ENCODE measurements at places on chromosomes 16 and 17.

- no peak for DNase-seq
These were observed 601 bp upstream of the RFWD3 start for GRCh38 chr16:74667255-74667700.

DNA sequence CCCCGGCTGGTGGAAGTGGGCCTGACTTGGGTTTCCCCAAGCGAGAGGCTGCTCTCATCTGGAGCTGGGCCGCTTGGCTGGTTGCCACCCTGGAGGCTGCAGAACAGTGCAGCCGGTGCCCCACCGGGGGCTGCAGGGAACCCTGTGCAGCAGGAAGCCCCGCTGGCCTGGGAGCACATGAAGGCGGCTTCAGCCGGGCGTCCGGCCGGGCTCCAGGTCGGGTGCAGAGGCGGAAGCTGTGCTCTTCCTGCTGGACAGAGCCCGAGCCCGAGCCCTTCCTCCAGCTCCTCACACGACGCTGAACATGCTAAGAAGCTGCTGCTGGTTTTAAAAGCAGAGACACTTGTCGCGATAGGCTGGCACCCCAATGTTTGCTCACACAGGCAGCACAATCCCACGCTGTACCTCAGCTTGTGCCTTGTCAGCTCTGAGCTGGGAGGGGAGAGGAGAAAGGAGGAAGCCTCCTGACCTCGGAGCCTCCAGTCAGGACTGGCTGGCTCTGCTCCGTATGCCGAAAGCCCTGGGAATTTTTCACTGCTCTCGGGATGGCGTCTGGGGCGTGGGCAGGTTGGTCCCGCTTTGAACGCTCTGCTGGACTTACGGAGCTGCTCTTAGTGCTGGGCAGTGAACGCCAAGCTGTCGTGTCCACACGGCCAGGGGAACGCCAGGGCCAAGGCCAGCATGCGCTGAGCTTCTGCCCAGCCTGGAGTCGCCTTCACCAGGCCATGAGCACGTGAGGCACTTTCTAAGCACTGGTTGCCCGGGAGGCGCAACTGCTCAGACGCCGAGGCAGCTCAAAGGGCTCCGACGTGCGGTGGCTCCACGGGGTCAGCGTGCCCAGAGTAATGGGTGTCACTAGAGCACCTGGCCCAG lies 8.8 kb downstream of the CDK5R1 start:
- DNase-seq: no peak

DNA sequence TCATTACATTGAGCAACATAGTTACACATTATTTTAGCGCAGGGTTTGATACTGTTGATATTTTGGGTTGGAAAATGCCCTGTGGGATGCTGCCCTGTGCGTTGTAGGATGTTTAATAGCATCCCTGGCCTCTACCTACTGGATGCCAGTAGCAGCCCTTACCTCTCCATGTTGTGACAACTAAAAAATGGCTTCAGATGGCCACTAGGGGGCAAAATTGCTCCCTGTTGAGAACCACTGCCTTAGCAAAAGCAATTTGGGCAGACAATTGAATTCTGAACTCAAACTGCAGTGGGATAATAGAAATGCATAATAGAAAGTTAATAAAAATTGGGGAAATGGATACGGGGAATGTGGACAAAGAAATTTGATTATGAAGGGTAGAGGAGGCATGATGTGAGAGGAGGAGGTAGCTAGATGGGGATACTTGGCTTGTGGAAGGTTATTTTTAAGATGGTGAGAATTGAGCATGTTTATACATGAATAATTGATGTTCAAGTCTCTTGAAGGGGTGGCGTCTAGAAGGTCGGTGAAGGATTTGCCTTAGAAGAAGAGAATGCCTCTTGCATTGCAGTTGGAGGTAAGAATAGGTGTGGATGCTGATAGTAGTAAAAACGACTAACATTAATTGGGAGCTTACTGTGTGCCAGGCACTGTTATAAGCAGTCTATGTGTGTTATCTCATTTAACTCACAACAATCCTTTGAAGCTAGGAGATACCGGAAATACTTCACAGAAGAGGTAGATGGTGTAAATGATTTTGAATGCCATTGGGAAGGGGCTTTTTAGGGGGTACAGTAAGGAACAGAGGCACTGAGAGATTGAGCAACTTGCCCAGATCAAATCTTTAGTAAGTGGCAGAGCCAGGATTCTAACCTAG lies 19.0 kb downstream of the HEATR9 start:
- peak; percentile 9 for DNase-seq

- no peak for DNase-seq
These were observed 9.5 kb downstream of the TBX21 start for GRCh38 chr17:47742319-47743181.

DNA sequence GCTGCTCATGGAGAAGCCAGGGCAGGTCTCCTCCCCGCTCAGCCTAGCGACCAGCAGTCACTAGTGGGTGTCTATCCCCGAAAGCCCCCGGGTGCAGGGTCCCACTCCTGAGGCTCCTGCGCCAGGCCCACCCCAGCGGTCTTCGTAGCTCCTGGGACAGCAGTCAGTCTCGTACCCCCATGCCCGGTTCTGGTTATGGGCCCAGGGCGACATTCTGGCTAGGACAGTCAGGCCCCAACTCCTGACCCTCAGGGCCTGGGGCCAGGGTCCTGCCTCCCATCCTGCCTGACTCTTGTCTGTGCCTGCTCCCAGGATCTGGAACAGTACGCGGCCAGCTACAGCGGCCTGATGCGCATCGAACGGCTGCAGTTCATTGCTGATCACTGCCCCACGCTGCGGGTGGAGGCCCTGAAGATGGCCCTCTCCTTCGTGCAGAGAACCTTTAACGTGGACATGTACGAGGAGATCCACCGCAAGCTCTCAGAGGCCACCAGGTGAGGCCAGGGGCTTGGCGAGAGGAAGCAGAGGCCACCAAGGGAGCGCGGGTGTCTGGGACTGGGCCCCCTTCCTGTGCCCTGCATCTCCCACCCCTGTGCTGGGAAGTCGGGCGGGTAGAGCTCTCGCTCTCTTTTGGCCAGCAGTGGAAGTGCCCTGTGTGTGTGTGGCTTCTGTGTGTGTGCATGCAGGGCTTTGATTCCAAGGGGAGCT lies 2.0 kb downstream of the GPS1 start:
- no peak for DNase-seq

DNA sequence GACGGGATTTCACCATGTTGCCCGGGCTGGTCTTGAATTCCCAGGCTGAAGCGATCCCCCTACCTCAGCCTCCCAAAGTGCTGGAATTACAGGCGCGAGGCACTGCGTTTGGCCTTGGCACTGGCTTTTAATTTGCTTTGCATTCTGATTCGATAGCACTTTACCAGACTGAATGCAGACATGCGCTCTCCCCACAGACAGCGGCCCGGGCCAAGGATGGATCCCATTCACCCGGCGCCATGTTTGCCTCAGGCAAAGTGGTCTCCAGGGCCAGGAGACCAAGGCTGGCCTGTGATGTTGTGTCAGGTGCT lies 41.7 kb downstream of the DHRS7B start:
- DNase-seq: no peak

DNA sequence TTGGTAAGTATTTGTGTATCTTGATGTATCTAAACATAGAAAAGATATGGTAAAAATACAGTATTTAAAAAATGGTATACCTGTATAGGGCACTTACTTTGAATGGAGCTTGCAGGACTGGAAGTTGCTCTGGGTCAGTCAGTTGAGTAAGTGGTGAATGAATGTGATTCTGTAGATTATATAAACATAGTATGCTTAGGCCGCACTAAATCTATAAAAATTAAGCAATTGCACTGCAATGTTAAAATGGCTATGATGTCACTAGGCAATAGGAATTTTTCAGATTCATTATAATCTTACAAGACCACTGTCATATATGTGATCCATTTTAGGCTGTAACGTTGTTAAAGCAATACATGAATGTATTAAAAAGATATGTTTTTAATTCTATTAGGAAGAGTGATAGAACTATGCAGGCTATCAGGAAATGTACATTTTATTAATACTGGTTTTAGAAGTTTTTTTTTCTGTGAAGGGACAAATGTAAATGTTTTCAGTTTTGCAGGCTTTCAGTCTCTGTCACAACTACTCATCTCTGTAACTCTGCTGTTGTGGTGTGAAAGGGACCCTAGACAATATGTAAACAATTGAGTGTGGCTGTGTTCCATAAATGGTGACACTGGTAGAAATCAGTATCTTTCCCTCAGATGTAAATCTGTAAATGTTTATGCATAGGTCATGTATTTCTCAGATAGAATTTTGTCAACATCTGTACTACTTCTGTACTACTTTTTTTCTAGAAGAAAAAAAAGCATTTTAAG lies 10.5 kb downstream of the CBFB start:
- DNase-seq: no peak

DNA sequence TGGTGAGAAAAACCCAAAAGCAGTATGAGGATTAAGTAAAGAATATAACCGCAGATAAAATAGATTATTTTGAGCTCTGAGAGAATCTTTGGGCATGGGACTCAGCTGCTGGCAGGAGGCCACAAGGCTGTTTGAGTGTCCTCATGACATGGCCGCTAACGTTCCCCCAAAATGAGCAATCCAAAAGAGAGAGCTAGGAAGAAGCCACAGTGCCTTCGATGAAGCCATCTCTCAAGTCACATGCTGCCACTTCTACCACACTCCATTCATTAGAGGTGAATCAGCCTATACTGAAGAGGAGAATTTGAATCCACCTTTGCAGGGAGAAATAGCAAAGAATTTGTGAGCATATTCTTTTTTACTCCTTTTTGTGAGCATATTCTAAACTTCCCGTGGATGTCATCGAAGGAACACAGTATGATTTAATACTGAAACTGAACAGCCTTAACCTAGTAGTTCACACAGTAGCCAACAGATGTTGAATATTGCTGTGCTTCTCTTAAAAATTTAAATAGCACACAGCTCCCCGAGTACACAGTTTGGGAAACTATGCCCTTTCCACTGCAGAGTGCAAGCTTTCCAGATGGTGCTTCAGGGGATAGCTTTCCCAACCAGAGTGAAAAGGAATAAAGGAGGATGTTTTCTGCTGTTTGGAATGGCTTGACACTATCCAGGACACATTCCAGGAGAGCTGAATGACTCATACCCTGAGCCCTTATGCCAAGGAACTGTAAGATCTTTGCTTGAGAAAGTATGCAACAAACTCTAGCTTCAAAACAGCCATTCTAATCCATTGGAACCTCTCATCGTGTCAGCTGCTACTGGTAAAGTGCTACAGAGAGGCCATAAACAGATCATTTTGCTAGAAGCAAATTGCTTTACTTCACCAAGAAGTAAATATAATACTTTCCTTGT lies 33.9 kb downstream of the ANKFY1 start:
- DNase-seq: no peak

- no peak for DNase-seq
These were observed 174.4 kb upstream of the HS3ST3A1 start for GRCh38 chr17:13776027-13776551.

GRCh38 chr17:5773816-5774360 lies 189.6 kb upstream of the NLRP1 start:
- no peak for DNase-seq

- DNase-seq: no peak
These were observed 3.7 kb downstream of the ARHGAP27 start for GRCh38 chr17:45428931-45429338.

DNA sequence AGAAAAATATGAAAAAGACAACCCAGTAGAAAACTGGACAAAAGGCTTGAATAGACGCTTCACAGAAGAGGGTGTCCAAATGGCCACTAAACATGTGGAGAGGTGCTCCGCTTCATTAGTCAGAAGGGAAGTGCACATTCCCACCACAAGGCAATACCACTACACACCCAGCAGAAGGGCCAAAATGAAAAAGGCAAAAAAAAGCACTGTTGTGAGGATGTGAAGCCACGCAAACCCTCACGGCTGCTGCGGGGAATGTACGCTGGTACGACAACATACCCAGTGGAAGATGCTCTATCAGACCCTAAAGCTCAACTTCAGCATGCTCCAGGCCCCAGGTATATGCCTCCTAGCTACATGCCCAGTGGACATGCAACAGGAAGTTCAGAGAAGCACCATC lies 17.0 kb downstream of the PIK3R5 start:
- no peak for DNase-seq

DNA sequence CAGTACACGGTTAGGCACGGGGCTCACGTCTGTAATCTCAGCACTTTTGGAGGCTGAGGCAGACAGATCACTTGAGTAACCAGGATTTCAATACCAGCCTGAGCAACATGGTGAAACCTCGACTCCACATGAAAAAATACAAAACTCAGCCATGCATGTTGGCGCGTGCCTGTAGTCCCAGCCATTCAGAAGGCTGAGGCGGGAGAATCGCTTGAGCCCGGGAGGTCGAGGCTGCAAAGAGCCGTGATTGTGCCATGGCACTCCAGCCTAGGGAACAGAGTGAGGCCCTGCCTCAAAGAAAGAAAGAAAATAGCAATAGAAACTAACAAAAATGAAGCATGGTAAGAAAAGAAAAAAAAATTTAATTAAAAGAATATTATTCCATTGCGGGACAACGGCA lies 128.0 kb upstream of the CHMP6 start:
- no peak for DNase-seq

- no peak for DNase-seq
These were observed 18.9 kb downstream of the VASN start for GRCh38 chr16:4390266-4391260.

DNA sequence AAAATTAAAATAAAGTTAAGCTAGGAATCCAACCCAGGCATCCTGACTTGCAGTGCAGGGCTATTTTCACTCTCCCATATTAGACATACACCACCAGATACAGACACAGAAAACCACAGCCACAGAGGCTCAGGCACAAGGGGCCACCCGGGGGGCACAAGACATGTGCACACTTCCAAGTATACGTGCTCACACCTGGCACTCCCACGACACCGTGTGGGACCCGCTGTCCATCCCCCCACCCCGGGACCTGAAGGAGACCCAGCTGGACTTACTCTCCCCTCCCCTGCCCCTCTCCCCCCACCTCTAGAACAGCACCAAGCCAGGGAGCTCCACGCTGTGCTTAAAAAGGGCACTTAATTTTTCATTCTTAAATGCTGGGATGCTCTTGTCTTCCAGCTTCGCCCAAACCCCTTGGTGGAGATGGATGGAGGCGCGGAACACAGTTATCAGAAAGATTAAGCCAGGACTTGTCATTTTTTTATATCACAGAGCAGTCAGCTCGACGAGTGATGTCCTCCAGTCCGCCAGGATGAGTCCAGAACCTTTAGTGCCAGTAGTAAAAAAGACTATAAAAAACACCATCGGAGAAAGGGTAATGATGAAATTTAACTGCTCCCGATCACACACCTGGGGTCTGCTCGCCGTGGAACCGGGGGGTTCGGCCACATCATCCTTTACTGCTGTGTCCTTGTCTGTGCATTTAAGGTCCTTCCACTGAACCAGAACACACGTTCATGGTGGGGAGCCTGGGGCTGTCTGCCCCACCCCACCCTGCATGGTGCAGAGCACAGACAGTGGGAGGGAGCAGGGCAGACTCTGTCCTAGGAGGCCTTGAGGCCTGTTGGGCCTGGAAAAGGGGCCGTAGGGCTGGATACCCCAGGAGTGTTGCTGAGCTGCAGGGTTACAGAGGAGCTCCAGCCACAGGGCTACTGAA lies 73.3 kb upstream of the LHX1 start:
- no peak for DNase-seq

GRCh38 chr16:63442246-63442645 lies 1406.0 kb upstream of the CDH8 start:
- DNase-seq: no peak

GRCh38 chr16:89920723-89921122 lies 2.1 kb downstream of the MC1R start:
- DNase-seq: no peak

GRCh38 chr16:28064706-28065249 lies 1.3 kb upstream of the GSG1L start:
- no peak for DNase-seq

GRCh38 chr17:76032073-76032779 lies 5.1 kb upstream of the EVPL start:
- DNase-seq: no peak

- DNase-seq: no peak
These were observed 41.0 kb downstream of the HS3ST3B1 start for GRCh38 chr17:14341866-14342265.
